ENCODE measurements at places on chromosomes 6 and 20.

DNA sequence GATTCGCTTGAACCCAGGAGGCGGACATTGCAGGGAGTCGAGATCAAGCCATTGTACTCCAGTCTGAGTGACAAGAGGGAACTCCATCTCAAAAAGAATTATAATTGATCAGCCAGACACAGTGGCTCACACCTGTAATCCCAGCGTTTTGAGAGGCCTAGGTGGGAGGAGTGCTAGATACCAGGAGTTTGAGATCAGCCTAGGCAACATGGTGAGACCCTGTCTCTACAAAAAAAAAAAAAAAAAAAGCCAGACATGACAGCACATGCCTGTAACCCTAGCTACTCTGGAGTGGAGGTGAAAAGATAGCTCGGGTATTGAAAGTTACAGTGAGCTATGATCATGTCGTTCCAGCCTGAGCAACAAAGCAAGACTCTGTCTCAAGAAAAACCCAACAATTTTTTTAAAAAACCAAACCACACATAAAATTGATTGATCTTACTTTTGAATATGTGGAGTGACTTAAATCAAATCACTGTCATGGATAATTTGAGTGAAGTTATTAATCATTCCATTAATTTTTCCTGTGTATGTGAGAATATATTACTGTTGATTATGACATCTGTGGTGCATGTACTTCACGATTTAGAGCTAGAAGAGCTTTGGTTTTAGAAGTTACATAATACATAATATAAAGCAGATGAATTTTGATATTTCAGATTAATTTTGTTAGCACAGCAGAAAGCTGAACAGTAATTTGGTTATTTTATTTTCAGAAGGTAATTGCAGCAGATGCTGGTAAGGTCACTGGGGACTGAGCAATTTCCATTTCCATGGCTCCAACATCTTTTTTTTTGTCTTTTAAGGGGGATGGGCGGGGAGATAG lies 34.4 kb downstream of the NCOA7 start:
- H3K27ac ChIP-seq, result no peak overlapping the region
- H3K4me3 ChIP-seq, result no peak overlapping the region
- no peak for DNase-seq
- H3K36me3 ChIP-seq, result peaks cover 27% of the 10 kb centered on the region
- H3K27me3 ChIP-seq, result no peaks in the 10 kb centered on the region

- peaks cover 14% of the 10 kb centered on the region for H3K4me1 ChIP-seq
- H3K4me3 ChIP-seq, result no peak overlapping the region
- H3K27ac ChIP-seq, result no peak overlapping the region
- H3K36me3 ChIP-seq, result peaks cover 45% of the 10 kb centered on the region
- DNase-seq, result no peak
- no peaks in the 10 kb centered on the region for H3K27me3 ChIP-seq
Measured at GRCh38 chr6:97275804-97276203, 7.2 kb downstream of the MMS22L start.

GRCh38 chr6:110529355-110529754 lies 52.9 kb upstream of the SLC22A16 start:
- H3K27ac ChIP-seq, result no peak overlapping the region
- no peak for DNase-seq
- peaks cover 10% of the 10 kb centered on the region for H3K27me3 ChIP-seq
- H3K36me3 ChIP-seq, result no peaks in the 10 kb centered on the region

DNA sequence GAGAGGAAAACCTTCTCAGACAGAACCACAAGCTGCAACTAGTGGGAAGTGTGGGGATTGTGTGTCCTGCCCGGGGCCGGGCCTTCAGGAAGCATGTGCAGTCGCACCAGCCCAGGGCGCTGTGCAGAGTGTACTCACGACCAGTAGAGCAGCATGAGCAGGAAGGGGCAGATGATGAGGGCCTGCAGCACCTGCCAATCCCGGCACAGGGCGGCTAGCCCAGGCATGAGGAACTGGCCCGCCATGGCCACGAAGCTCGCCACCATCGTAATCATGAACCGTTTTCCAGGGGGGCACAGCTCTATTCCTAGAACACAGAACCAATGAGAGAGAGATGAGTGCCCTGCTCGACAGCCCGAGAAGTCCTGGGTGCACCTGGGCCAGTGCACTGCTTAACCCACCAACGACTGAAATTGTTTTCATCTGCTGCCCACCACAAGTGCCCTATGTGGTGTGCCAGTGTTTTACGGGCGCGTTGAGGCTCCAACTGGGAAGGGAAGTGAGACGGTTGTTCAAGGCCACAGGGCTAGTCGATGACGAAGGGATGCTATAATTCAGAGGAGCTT lies 65.0 kb downstream of the PSMG4 start:
- no peak overlapping the region for H3K27ac ChIP-seq
- no peaks in the 10 kb centered on the region for H3K27me3 ChIP-seq
- no peak overlapping the region for H3K4me3 ChIP-seq
- H3K36me3 ChIP-seq, result no peaks in the 10 kb centered on the region

DNA sequence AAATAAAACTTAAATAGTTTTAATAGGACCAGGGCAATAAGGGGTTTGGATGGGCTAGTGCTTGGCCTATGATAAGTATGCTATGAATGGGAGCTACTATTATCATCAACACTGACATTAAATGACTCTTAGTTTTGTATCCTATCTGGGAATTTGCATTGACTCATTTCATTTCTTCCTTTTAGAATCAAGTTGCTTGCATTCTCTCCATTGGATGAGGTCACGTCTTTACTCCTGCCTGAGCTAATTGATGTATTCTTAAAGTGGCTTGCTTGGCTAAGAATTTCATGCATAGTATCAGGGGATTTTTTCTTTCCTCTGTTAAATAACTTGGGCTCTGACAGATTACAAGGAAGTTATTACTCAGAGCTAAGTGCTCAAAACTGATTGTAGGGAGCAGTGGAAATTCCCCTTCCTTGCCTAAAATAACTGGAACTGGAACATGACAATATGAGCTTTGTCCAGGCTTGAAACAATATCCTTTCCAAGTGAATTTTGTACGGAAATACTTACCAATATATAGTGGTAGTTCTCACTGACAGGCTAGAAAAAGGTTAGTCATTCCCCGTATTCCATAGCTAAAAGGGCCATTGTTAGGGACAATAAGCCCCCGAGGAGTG lies 169.9 kb downstream of the BCAS1 start:
- peaks cover 5% of the 10 kb centered on the region for H3K36me3 ChIP-seq
- H3K27me3 ChIP-seq, result no peaks in the 10 kb centered on the region
- H3K4me3 ChIP-seq, result no peak overlapping the region
- H3K27ac ChIP-seq, result peak overlapping the region; percentile 98
- no peak for DNase-seq

DNA sequence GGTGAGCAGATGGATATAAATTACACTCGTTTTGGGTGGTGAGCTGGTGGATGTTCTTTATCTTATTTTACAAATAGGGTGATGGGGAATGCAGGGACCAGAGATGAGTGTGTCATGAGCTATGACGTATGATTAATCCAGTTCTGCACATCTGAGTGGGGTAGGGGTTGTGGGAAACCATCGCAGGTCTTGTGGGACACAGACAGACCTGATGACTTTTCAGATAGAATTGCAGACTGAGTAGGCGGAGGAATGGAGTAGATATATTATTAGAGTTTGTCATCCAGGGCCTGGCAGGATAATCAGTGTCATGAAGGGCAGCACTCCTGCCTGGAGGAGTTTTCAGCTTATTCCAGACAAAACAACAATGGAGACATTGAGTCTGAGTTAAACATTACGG lies 12.9 kb upstream of the DSP start:
- no peak for DNase-seq
- H3K27ac ChIP-seq, result no peak overlapping the region
- no peak overlapping the region for H3K4me3 ChIP-seq
- H3K4me1 ChIP-seq, result no peaks in the 10 kb centered on the region

DNA sequence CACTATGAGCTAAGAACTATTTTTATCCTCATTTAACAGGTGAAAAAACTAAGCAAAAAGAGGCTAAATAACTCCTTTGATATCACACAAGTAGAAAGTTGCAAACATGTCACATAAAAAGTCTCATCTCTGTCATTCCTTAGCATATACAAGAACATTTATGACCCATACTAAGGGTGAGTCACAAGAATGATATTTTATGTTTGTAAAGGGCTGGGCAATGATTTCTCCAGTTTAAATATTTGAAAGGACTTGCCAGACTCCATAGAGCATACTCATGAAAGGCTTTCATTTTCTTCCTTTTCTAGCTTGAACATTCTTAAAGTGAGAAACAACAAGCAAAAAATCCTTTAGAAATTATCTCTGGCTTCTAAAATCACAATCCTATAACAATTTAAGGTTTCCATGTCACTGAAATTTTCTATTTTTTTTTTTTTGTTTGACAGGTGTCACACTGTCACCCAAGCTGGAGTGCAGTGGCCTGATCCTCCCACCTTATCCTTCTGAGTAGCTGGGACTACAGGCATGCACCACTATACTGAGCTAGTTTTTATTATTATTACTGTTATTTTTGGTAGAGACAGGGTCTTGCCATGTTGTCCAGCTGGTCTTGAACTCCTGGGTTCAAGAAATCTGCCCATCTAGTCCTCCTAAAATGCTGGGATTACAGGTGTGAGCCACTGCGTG lies 338.0 kb upstream of the KHDRBS2 start:
- no peak overlapping the region for H3K27ac ChIP-seq
- no peak overlapping the region for H3K4me3 ChIP-seq
- no peaks in the 10 kb centered on the region for H3K36me3 ChIP-seq
- no peaks in the 10 kb centered on the region for H3K27me3 ChIP-seq

DNA sequence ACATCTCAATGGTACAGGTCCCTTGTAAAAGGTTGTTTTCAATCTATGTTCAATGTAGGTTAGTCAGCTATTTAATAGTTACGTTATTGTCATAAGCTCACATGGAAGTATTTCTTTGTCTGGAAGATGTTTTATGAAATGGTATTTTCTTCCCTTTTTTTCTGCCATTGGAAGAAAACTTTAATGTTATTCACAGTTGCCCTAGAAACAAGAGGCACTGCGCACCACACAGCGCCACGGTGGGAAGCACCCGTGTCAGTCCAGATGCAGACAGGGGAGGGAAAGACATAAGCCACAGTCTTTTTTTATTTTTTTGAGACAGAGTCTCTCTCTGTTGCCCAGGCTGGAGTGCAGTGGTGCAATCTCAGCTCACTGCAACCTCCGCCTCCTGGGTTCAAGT lies 82.1 kb downstream of the GCNT2 start:
- H3K4me1 ChIP-seq, result no peaks in the 10 kb centered on the region
- peaks cover 4% of the 10 kb centered on the region for H3K36me3 ChIP-seq
- no peaks in the 10 kb centered on the region for H3K27me3 ChIP-seq
- H3K27ac ChIP-seq, result no peak overlapping the region

- no peaks in the 10 kb centered on the region for H3K27me3 ChIP-seq
- DNase-seq, result no peak
- peaks cover 28% of the 10 kb centered on the region for H3K4me1 ChIP-seq
- H3K36me3 ChIP-seq, result peaks cover 50% of the 10 kb centered on the region
- no peak overlapping the region for H3K27ac ChIP-seq
- no peak overlapping the region for H3K4me3 ChIP-seq
Measured at GRCh38 chr20:62906209-62906608, 20.1 kb downstream of the DIDO1 start.

DNA sequence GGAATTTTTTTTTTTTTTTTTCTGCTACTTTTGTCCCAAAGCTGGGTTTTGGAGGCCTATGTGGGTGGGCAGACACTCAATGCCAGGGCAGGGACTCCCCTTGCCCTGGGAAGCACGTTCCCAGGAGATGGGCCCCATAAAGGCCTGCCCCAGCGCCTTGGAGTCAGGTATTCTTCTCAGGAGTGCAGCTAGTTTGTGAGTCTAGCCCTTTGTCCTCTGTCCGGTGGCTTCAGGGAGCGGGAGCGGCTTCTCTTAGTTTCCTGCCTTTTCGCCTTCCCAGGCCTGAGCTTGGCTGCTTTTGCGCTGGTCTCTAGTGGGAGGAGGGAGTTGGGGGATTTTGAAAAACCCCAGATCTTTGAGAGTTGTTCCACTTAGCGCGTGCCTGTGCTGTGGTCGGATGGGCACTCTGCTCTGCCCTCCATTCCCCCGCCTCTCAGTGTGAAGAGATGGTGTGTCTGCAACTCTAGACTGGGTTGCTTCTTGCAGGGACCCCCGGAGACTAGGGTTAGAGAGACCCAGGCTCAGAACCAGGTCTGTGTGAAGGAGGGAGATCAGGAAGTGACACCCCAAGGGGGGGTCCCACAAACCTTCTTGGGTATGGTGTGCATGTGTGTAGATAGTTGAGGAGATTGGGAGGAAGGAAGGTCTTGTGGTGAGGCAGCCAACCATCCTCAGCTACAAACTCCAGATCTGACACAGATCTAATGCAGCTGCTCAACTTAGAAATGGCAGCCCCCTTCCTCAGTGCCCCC lies 1.3 kb downstream of the PLCG1 start:
- H3K27ac ChIP-seq, result peak overlapping the region; percentile 93
- peak; percentile 48 for DNase-seq
- H3K4me1 ChIP-seq, result peaks cover 69% of the 10 kb centered on the region
- no peaks in the 10 kb centered on the region for H3K27me3 ChIP-seq

DNA sequence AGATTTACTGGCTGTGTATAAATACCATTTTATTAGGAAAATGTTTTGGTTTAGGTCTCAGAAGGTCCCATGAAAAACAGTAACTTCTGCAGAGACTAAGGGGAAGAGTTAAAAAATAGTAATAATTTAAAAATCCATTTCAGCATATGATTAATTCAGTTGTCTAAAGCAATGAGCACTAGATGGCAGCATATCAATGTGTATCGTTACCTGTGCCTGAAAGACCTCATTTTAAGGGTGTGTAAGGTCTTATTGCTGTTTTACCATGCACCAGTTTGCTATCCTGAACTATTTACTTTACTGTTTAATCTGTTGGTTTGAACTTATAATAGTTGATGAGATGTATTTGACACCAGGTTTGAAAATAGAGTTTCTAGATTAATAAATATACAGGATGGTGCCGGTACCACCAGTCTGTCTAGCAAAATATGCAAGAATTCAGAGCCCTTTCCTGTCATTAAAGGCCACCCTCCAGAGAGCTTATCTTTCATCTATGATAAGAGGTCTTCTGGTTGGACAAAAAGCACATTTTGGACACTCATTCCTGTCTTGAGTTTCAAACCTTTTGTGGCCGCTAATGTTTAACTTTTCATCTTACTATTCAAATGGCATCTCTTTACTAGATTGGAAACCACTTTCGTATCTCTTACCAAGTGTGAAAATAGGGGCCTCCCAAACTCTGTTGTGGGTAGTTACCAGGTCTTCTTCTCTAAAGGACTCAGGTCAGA lies 8.9 kb upstream of the AHI1 start:
- H3K4me1 ChIP-seq, result peaks cover 6% of the 10 kb centered on the region
- H3K4me3 ChIP-seq, result no peak overlapping the region
- H3K27me3 ChIP-seq, result no peaks in the 10 kb centered on the region
- peak overlapping the region; percentile 62 for H3K27ac ChIP-seq
- no peaks in the 10 kb centered on the region for H3K36me3 ChIP-seq

- no peak overlapping the region for H3K27ac ChIP-seq
- H3K4me3 ChIP-seq, result no peak overlapping the region
- no peaks in the 10 kb centered on the region for H3K4me1 ChIP-seq
- no peaks in the 10 kb centered on the region for H3K36me3 ChIP-seq
Measured at GRCh38 chr6:114430534-114431124, 87.8 kb upstream of the HS3ST5 start.

- no peaks in the 10 kb centered on the region for H3K4me1 ChIP-seq
- no peak for DNase-seq
- peaks cover 5% of the 10 kb centered on the region for H3K27me3 ChIP-seq
- no peak overlapping the region for H3K27ac ChIP-seq
- H3K36me3 ChIP-seq, result no peaks in the 10 kb centered on the region
Measured at GRCh38 chr6:122821095-122821494, 32.0 kb downstream of the SMPDL3A start.

GRCh38 chr20:8527998-8528723 lies 396.1 kb downstream of the PLCB1 start:
- H3K27ac ChIP-seq, result no peak overlapping the region
- no peaks in the 10 kb centered on the region for H3K4me1 ChIP-seq
- H3K27me3 ChIP-seq, result no peaks in the 10 kb centered on the region
- no peaks in the 10 kb centered on the region for H3K36me3 ChIP-seq

GRCh38 chr6:92271091-92271490 lies 1148.3 kb downstream of the EPHA7 start:
- H3K27ac ChIP-seq, result no peak overlapping the region
- DNase-seq, result no peak
- no peak overlapping the region for H3K4me3 ChIP-seq
- H3K4me1 ChIP-seq, result no peaks in the 10 kb centered on the region
- H3K36me3 ChIP-seq, result no peaks in the 10 kb centered on the region

Data from activated naive CD8-positive, alpha-beta T cell treated with anti-CD3 and anti-CD28 coated beads for 36 hours (primary cell).